ENCODE measurements at places on chromosomes 1 and 21.

DNA sequence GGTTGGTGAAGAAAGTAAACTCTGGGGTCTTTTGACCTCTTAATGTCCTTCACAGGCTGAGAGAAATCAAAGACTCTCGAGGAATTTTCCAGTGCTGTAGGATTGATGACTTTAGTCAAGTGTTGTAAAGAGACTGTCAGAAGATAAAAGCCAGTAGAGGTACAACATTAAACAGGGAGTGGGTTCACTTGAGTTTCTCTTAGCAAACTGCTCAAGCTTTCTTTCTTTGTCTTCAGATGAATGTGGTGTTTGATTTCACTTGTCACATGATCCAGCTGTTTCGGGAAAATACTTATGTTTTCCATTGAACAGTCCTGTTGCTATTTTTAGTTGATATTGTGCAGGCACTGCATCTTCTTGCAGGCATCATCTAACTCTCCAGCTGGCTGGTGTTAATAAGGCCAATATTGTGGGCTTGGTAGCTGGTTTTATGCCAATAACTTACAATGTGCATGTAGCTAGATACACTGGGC, 45.6 kb downstream of the XCL2 start:
- DNase-seq, result peak; percentile 17

GRCh38 chr1:228101994-228102790, 933 bp downstream of the C1orf35 start:
- peak; percentile 56 for DNase-seq

DNA sequence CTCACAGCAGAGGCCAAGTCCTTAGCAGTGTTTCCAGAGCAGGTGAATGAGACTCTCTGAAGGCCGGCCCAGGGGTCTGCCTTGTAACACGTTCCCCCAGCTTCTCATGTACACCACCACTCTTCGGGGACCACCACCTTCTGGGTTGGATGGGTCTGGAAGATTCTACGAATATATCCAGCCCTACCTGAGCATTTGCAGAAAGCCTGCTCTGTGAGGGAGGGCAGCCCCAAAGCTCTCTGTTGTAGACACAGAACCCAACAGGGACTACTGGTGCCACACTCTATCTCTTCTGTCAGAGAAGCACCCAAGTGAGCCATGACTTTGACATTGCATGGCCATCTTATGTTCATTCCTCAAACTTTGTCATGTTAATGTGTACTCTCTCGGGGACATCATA, 61.8 kb downstream of the CD247 start:
- DNase-seq, result no peak

DNA sequence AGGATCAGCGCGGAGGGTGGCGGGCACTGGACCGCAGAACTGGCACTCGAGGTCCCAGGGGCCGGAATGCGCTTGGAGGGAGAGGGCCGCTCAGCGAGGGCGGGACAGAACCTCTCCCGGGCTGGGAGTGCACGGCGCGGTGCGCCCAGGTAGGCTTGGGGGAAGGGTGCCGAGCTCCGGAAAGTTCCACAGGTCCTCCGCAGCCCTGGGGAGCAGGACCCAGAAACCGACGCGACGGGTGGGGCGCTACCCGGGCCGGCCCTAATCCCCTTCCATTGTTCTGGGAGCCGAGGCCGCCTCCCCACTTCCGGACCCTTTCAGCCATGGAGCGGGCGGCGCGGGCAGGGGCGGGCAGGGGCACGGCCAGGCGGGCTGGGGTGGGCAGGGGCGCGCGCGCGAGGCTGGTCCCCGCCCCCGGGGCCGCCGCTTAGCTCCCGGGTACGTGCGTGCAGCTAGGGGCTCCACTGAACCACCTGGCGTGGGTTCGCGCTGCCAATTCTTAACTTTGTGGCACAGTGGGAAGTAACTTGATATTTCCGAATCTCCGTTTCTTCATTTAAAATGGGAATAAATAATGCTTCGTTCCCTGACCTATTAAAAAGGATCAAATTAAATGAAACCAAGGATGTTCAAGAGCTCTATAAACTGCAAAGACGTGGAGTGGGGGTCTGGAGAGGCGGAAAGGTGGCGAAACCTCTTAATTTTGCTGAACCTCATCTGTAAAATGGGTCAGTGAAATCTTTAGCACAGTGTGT, 20.7 kb downstream of the LGR6 start:
- DNase-seq, result no peak

DNA sequence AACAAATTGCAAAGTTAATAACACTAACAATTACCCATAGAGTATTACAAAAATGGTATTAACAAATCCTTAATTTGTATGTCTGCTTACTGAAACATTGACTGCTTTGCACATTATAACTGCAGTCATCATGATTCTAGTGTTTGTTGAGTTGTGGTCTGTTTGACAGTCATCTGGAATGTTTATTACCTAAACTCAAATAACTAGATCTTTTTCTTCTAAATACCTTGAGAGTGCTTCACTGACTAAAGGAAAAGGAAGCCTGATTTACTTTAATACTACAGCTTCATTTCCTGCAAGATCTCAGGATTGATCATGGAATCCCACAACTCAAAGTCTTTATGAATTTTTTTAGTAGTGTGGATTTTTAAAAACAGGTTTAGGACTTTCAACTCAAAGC, 70.0 kb downstream of the HMCN1 start:
- no peak for DNase-seq

- DNase-seq, result no peak
These were observed 2.8 kb upstream of the ZSCAN20 start for GRCh38 chr1:33469691-33470090.

DNA sequence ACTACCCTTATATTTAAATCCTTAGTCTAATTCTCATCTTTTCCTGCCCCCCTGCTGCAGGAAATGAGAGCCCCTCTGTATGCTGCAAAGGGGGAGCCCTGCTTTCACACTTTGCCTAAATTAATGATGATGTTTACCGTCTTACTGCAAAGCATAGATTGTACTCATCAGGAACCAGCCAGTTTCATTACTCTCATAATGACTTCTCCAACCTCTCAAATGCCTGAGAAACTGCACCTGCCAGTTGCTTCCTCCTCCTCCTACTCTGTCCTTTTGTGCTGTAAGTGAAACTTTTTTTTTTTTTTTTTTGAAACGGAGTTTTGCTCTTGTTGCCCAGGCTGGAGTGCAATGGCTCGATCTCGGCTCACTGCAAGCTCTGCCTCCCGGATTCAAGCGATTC, 101.7 kb downstream of the ADSS2 start:
- DNase-seq, result no peak

GRCh38 chr1:168752171-168752832, 23.3 kb upstream of the DPT start:
- no peak for DNase-seq

DNA sequence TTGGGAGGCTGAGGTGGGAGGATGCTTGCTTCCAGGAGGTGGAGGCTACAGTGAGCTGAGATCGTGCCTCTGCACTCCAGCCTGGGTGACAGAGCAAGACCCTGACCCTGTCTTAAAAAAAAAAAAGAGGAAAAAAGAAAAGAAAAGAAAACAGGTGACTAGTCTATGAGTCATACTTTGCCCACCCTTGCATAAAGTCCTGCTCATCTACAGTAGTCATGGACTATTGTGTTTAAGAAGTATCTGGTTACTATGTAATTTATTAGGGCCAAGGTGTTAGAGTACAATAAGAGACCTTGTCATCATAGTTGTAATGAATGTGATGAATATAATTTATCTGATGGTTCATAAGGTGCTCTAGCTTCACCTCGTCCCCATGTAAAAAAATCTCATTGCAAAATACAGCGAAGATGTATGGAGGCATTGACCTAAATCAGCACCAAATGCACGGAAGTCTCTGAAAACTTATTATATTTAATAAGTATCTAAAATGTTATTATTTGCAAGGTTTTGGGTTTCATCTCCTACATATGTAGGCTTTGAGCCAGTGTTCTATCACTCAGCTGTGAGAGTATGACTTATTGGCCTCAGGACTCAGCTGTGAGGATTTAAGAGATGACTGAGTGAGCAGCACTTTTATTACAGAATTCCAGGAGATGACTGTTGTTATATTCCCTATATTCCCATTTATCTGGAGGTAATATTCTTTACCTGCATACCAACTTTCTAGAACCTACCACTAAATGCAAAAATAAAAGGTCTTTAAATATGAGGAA, 19.9 kb upstream of the KCNJ6 start:
- DNase-seq, result no peak

GRCh38 chr1:78003882-78004718, 639 bp upstream of the DNAJB4 start:
- no peak for DNase-seq

GRCh38 chr1:29410476-29410875, 174.2 kb downstream of the PTPRU start:
- DNase-seq, result no peak

GRCh38 chr1:14568716-14569355, 29.6 kb upstream of the KAZN start:
- no peak for DNase-seq

DNA sequence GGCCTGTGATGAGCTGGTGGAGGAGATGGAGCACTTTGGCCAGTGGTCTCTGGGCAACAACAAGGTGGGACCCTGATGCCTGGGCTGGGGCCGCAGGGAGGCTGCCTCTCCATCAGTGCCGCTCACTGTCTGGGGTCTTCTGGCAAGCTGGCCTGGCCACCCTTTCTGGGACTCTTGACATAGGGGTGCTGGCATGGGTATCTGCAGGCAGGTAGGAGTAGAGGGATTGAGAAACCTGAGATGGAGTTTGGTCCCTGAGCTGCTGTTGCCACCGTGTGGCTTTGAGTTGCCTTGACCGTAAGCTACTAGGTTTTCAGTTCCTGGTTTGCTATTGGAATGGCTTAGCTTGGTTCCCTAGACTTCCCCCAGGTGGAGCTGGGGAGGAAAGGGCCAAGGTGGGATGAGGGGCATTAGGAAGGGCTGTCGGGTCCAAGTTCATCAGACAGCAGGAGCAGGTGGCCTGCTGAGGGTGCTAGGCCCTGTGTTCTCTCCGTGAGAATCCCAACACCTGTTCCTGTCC, 13.2 kb upstream of the MFN2 start:
- peak; percentile 58 for DNase-seq

DNA sequence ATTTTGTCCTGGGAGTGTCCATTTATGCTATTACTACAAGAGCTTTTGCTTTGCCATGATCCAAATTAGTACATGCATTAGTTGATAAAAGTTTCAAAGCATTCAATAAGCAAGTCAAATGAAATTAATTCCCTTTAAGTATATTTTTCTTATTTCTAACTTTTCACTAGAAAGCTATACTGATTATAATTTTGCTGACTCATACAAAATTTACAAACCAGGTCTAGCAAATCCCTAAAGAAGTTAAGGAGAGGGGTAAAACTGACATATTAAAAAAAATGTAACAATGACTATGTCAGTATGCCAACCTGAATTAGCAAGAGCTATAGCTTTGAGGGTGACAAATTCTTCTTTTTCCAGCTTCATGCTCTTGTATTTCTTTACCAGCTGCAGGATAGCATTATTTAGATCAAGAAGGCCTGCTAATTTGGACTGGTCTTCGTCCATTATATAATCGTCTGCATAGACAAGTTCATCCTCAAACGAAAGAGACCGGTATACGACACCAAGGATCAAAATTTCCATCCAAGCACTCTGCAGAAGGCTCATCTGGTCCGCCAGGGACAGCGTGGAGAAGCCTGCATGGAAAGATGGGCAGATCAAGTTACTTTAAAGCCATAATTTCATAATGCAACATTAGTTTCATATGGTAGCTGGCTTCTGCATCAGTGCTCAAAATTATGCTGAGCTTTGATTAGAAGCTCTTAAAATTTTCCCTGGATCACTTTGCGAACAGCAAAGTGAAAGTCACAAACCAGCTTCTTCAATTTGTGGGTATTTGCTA, 95.8 kb upstream of the USH2A start:
- DNase-seq, result no peak
